ENCODE measurements at places on chromosomes 5 and 9.
A peak's percentile ranks its signal among the peaks of the same experiment; 100 is the strongest.

DNA sequence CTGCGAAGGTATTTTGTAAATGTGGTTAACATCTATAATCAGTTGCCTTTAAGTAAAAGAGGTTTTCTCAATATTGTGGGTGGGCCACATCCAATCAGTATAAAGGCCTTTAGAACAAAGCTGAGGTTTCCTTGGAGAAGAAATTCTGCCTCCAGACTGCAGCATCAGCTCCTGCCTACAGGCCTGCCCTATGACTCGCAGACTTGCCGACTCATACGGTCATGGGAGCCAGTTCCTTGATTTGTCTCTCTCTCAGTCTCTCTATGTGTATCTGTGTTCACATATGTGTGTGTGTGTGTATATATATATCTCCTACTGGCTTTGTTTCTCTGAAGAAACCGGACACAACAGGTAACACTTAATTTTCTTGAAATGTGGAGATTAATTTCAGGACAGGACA, 45.3 kb downstream of the SLC36A1 start:
- no peak for DNase-seq

DNA sequence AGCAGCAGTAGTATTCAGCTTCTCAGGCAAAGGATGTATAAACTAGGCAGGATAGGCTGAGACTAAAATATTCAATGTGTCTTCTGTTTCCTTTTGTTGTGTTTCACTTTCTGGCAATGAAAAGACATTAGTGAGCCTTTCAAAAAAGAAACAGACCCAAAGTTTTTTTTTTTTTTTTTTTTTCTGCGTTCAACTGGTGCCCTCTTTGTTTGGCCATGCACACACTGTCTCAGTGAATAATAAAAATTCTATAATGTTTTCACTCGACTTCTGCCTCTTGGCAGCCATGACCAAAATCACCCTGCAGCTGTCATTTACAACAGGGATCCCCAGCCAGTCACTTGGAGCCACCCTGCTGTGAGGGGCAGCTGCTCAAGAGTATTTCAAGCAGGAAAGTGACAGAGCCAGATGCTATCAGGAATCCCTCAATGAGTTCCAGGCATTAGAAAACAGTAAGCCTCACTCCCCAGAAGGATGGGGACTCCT, 44.0 kb upstream of the MAN2A1 start:
- no peak for DNase-seq

DNA sequence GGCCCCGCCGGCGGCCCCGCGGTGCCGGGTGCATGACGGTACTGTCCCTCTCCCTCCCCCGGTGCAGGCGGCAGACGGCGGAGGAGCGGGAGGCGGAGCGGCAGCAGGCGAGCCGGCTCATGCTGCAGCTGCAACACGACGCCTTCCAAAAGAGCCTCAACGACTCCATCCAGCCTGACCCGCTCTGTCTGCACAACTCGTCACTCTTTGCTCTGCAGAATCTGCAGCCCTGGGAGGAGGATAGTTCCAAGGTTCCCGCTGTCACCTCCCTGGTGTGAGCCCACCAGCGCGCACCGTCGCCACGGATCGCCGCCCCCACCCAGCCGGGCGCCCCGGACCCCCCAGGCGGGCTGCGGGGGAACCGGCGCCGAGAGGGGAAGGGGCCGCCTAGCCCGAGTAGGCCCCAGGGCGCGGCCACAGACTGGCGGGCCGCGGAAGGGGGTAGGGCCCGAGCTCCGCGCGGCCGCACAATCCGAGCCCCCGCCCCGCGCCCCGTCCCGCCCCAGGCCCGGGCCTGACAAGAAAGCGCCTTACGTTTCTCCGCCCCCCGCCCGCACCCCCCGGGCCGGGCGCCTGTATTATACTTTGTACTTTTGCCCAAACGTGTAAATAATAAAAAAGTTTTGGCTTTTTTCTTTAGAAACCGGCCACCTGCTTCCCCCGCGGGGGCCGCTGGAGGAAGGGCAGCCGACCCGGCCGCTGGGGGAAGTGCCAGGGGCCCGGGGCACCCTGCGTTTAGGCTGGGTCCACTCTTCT, 2.5 kb downstream of the TLX3 start:
- DNase-seq, result no peak

DNA sequence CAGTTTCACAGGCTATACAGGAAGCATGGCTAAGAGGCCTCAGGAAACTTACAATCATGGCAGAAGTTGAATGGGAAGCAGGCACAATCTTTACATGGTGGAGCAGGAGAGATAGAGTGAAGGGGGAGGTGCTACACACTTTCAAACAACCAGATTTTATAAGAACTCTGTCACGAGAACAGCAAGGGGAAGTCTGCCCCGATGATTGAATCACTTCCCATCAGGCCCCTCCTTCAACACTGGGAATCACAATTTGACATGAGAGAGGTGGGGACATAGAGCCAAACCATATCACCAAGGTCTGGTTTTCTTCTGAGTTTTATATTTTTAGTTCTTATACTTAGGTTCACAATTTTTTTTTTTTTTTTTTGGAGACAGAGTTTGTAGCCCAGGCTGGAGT, 16.1 kb downstream of the ZCCHC9 start:
- no peak for DNase-seq

- DNase-seq, result no peak
Measured at GRCh38 chr9:120368799-120369198, 211.2 kb downstream of the CDK5RAP2 start.

GRCh38 chr5:132294728-132295504, 722 bp downstream of the SLC22A4 start:
- peak; percentile 81 for DNase-seq

- no peak for DNase-seq
Measured at GRCh38 chr5:169874621-169875020, 105.7 kb downstream of the INSYN2B start.

DNA sequence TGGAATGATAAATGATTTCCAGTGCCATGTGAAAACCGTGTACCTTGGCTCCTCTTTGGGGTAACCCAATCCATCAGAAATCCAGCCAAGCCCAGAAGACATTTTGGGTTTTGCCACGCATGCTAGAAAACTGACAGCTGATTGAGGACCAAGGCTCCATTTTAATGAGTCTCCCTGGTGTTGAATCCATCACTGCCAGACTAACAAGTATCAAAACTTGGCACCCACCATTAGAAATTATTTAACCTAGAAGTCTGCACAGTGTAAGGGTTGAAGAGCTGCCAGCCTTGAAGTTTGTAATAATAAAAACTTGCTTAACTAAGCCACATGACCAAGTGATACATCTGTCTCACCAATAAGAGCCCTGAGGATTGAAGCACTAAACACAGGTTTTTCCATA, 369.9 kb downstream of the DNAH5 start:
- DNase-seq, result no peak

- no peak for DNase-seq
Measured at GRCh38 chr5:39187831-39188731, 31.3 kb downstream of the FYB1 start.

Measured in NCI-H460 (cell line).